ENCODE measurements at places on chromosomes 5 and 9.

DNA sequence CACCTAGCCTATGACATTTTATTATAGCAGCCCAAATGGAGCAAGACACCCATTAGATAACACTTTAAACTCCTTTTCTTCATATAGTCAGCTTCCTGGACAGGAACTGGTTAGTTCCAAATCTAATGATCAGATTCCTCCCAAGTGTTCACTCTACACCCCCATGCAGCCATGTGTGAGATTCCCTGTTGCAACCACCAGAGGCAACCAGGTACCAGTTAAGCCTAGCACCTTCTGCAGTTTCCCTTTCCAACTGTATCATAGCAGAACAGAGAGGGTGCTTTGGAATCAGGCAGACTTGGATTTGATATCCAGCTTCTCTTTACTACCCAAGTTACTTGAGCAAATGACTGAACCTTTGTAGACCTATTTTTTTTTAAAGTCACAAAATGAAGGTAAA is 296.6 kb upstream of the PCSK5 start:
- H3K27ac ChIP-seq: no peak overlapping the region
- no peaks in the 10 kb centered on the region for H3K27me3 ChIP-seq
- H3K4me3 ChIP-seq: no peak overlapping the region
- no peaks in the 10 kb centered on the region for H3K36me3 ChIP-seq
- no peak for DNase-seq
- H3K4me1 ChIP-seq: no peaks in the 10 kb centered on the region

GRCh38 chr5:151952238-151952637 is 27.6 kb upstream of the GLRA1 start:
- no peaks in the 10 kb centered on the region for H3K4me1 ChIP-seq
- H3K27ac ChIP-seq: no peak overlapping the region
- H3K36me3 ChIP-seq: no peaks in the 10 kb centered on the region
- no peaks in the 10 kb centered on the region for H3K27me3 ChIP-seq
- DNase-seq: no peak

DNA sequence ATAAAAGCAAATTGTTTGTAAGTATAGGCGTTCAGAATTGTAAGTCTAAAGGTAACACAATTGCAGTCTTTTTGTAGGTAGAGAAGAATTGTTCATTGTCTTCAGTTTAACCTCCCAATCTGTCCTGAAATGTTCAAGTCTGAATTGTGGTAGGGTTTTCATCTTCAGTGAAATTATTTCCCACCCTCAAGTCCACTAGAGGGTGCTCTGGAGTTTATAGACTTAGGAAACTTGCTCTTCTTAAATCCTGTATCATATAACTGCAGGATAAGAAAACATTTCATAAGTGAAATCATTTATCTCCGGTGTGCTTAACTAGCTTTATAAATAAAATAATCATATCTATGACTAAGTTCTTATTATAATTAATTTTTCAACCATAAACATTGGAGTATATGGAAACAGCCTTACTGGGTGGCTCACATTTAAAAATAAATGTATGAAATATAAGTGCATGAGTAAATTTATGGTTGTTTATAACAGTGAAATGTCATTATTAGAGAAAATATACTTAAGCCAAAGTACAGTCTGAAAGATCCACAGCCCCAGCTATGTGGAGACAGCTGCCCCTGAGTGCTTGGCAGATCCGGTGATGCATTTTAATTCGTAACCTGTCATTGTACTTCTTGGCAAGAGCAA is 182.4 kb upstream of the OTULINL start:
- H3K4me1 ChIP-seq: no peaks in the 10 kb centered on the region
- DNase-seq: peak; percentile 64
- no peak overlapping the region for H3K27ac ChIP-seq
- no peak overlapping the region for H3K4me3 ChIP-seq
- no peaks in the 10 kb centered on the region for H3K27me3 ChIP-seq
- H3K36me3 ChIP-seq: peaks cover 57% of the 10 kb centered on the region

- no peaks in the 10 kb centered on the region for H3K4me1 ChIP-seq
- peaks cover 2% of the 10 kb centered on the region for H3K36me3 ChIP-seq
- H3K27ac ChIP-seq: no peak overlapping the region
- H3K27me3 ChIP-seq: no peaks in the 10 kb centered on the region
Observed at GRCh38 chr9:113589407-113589806, 125.9 kb downstream of the RGS3 start.

GRCh38 chr5:9444346-9444745 is 101.5 kb downstream of the SEMA5A start:
- H3K36me3 ChIP-seq: no peaks in the 10 kb centered on the region
- peaks cover 45% of the 10 kb centered on the region for H3K4me1 ChIP-seq
- no peak for DNase-seq
- H3K4me3 ChIP-seq: no peak overlapping the region

DNA sequence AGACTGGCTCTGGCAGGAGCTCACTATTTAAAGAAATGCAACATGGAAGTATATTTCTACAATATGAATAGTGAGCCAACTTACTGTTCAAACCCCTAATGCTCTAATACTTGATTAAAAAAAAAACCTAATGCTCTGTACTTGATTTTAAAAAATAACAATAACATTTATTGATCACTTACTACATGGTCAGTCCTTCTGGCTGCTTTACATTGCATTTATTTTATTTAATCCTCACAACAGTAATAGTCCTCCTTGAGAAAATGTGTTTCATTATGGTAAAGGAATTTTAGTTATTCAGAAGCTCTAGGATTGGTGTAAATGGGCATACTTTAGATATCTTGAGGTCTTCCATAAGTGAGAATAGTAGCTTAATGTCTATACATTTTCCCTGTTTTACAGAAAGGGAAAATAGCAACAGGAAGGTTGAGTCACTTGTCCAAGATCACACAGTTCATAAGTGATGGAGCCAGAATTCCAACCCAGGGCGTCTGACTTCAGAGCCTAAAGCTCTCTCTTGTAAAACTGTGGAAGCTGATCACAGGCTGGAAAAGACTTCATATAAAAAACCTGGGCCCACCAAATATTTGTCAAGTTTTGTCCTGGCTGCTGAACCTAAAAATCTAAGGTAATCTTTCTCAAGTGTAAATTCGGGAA is 1.0 kb downstream of the STARD4 start:
- DNase-seq: peak; percentile 28
- peaks cover 38% of the 10 kb centered on the region for H3K4me1 ChIP-seq
- peak overlapping the region; percentile 76 for H3K4me3 ChIP-seq
- H3K36me3 ChIP-seq: no peaks in the 10 kb centered on the region
- no peaks in the 10 kb centered on the region for H3K27me3 ChIP-seq

- no peaks in the 10 kb centered on the region for H3K36me3 ChIP-seq
- H3K27ac ChIP-seq: no peak overlapping the region
- no peaks in the 10 kb centered on the region for H3K4me1 ChIP-seq
- H3K27me3 ChIP-seq: no peaks in the 10 kb centered on the region
- no peak overlapping the region for H3K4me3 ChIP-seq
Observed at GRCh38 chr5:65073250-65073661, 304.5 kb downstream of the CWC27 start.

- H3K27ac ChIP-seq: no peak overlapping the region
- peaks cover under 1% of the 10 kb centered on the region for H3K27me3 ChIP-seq
- H3K4me1 ChIP-seq: no peaks in the 10 kb centered on the region
- no peak overlapping the region for H3K4me3 ChIP-seq
- H3K36me3 ChIP-seq: no peaks in the 10 kb centered on the region
Observed at GRCh38 chr5:1176473-1177391, 24.7 kb upstream of the SLC6A19 start.

- no peak overlapping the region for H3K27ac ChIP-seq
- H3K36me3 ChIP-seq: no peaks in the 10 kb centered on the region
- no peaks in the 10 kb centered on the region for H3K4me1 ChIP-seq
- no peaks in the 10 kb centered on the region for H3K27me3 ChIP-seq
Observed at GRCh38 chr5:169146158-169146557, 154.8 kb downstream of the SLIT3 start.

DNA sequence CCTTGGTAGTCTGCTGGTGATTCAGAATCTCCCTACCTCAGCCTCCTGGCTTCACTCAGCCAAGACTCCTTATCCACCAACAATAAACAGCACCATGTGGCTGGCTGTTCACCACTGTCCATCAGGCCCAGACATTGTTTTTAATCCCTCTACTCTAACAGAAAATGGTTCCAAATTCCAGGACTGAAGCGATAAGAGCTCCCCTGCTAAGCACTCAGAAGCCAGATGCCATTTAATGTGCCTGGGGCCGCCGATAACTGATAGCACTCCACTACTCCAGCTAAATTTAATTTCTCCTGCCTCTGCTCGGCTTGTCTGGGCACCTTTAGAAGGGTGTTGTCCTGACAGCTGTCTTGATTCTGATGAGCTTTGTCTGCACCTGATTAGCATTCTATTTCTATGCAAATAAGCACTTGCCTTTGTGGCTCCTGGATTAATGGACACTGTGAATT is 47.1 kb downstream of the ZNF622 start:
- no peak for DNase-seq
- H3K27me3 ChIP-seq: peaks cover 45% of the 10 kb centered on the region
- H3K36me3 ChIP-seq: no peaks in the 10 kb centered on the region
- H3K4me3 ChIP-seq: no peak overlapping the region
- H3K4me1 ChIP-seq: no peaks in the 10 kb centered on the region

DNA sequence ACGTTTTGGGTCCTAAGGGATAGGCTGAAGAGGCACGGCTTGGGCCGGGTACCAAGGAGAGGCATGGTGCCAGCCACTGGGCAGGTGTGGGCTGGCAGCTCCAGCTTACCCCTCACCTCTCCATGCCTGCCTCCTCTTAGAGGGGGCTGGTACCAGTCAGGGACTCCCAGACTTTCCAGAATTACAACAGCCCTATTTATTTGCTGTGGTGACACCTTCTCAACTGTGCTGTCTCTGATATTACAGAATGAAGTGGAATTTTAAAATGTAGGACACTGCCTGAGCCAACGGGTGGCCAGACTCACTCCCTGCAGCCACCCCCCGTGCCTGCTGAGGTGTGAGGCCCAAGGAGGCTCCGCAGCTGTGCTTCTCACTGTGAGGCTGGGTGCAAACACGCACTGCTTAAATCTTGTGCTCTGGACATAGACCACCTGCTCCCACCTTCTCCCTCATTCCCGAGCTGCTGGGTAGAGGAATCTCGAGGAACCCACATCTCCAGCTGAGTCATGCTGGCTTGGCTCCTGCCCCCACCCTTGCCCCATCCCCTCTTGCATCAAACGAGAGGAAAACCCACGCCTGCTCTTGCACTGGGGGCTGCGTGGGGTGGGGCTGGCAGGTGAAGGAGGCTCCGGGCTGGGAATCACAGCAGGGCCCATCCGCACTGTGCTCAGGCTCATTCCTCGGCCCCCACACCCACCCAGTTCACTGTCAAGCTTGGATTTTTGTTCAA is 47.9 kb downstream of the PRRT1B start:
- H3K4me3 ChIP-seq: no peak overlapping the region
- peak; percentile 8 for DNase-seq
- H3K4me1 ChIP-seq: peaks cover 4% of the 10 kb centered on the region
- H3K27ac ChIP-seq: no peak overlapping the region

DNA sequence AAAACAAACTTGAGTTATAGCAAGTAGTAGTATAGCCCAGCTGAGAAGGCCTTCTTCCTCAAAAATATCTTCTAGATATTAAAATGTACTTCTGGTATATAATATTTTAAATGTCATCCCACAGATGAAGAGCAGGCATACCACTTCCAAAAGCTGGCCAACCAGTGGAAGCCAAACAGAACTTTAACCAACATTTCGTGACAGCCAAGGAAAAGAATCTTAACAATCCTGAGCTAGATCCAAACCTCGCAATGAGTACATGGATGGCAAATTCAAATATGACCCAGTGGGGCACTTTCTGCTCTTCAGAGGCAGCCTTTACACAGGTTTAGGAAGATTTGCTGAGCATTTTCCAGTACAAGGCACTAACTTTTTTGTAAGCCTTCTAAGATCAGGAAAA is 91.8 kb upstream of the ACO1 start:
- no peak overlapping the region for H3K4me3 ChIP-seq
- H3K4me1 ChIP-seq: no peaks in the 10 kb centered on the region
- no peak overlapping the region for H3K27ac ChIP-seq
- peaks cover 76% of the 10 kb centered on the region for H3K27me3 ChIP-seq

DNA sequence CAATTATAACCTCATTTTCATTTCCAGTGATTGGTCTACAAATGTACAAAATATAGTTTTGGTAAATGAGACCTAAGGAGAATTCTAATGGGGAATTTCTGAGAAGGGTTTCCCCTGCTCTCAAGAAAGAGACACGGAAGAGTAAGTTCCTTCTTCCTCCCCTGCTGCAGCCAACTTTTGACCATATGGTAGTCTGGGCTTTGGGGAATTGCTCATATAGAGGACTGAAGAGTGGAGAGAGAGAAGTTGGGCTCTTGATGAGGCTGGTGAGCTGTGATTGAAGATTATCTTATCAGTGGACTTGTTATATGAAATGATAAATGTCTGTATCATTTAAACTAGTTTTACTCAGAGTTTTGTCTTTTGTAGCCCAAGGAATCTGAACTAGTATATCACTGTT is 4.3 kb upstream of the LNPEP start:
- H3K27ac ChIP-seq: no peak overlapping the region
- no peak overlapping the region for H3K4me3 ChIP-seq
- H3K36me3 ChIP-seq: no peaks in the 10 kb centered on the region
- DNase-seq: no peak

DNA sequence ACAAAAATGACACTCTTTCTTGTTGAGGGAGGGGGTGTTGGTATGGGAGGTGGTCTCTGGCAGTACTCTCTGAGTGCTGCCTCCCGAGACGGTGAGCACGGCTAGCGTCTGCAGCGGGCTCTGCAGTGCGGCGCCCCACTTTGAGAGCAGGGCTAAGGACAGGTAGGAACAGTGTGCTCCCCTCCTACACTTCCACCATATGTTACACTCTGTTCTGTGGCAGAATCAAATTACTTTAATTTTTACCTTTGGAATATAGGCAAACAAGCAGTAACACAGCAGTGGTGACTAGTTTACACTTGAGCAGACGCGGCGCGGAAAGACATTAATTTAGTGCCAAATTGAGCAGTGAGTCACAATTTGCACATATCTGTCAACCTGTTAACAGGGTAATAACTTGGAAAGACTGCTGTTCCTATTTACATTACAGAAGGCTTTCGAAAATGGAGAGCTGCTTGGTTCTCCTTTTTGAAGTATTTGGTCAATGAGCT is 136.3 kb downstream of the MED27 start:
- H3K27ac ChIP-seq: no peak overlapping the region
- peaks cover 15% of the 10 kb centered on the region for H3K36me3 ChIP-seq
- no peaks in the 10 kb centered on the region for H3K27me3 ChIP-seq

DNA sequence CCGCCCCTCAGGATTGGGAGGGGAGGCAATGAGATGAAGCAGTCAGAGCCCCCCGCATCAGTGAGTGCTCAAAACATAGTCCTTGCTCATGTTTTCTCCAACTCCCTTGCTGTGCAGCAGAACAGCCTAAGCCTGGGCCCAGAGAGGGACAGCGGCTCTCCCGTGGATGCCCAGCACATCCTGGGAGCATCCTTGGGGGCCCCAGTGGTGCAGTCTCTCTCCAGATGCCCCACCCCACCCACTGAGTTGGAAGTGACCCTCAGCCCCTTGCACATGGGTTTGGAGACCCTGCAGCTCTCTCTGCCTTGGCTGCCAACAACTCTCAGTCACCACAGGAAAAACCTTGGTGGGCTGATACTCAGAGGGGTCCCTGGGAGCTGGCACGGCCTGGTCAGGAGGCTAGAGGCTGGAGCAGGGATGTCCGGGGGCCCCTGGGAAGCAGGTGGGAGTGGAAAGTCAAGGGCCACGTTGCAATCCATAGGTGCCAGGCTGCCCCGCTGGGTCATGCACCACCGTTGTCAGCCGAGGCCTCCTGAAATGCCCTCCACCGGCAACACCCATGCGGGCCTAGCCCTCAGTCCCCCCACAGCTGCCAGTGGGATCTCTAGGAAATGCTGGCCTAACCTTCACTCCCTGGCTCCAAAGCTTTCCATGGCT is 242.5 kb downstream of the PBX3 start:
- H3K36me3 ChIP-seq: no peaks in the 10 kb centered on the region
- DNase-seq: no peak
- peaks cover 5% of the 10 kb centered on the region for H3K27me3 ChIP-seq
- peaks cover 5% of the 10 kb centered on the region for H3K4me1 ChIP-seq

- H3K36me3 ChIP-seq: peaks cover 4% of the 10 kb centered on the region
- H3K27ac ChIP-seq: no peak overlapping the region
- H3K4me3 ChIP-seq: no peak overlapping the region
Observed at GRCh38 chr9:92962303-92962649, 15.0 kb downstream of the FGD3 start.

Data from MCF 10A (cell line).